CD8-positive, alpha-beta memory T cell (primary cell): ENCODE measurements at places on chromosomes 13 and 19. TPM values are rescaled to one million over a fixed set of nuclear protein-coding genes. Genes with fewer than 3 reads are reported as not detected.

DNA sequence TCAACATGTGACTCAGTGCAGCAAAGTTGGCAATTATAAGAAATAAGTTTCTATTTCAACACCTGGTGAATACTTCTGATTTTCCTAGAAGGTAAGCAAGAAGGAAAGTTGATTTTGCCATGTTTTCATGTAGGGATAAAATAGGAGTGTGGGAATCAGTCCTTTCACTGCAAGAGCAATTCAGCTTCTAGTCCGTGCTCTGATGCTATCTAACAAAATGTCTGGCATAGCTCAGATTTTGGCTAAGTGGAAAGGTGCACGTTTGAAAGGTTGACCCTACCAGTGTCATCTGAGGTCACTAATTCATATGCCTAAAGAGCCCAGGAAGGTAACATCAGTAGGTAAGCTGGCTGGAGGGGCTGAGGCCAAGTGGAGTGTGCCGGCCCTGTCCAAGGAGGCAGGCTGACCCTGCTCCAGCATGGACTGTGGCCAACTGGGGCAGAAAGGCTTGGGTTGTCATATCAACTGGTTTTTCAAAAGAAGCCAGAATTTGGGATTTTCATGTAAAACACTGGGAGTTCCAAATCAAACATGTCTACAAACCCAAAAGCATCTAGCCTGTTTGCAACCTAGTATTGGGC lies 38.9 kb upstream of the MEDAG start:
- DNase-seq = no peak

GRCh38 chr19:13975870-13976269 lies 23.6 kb downstream of the DCAF15 start:
- DNase-seq = no peak

The C1QTNF9B gene
- total RNA-seq = not detected

The UBE2L5 gene
- total RNA-seq = not detected
